ENCODE measurements at places on chromosomes 7 and 10.

- peak; percentile 58 for DNase-seq
Measured at GRCh38 chr7:112422842-112423496, 27.3 kb upstream of the IFRD1 start.

GRCh38 chr7:30465046-30465810 lies 13.4 kb downstream of the NOD1 start:
- peak; percentile 11 for DNase-seq

GRCh38 chr10:119407254-119407777 lies 135.2 kb downstream of the RGS10 start:
- no peak for DNase-seq

GRCh38 chr7:77352665-77353406 lies 63.3 kb downstream of the GSAP start:
- no peak for DNase-seq

DNA sequence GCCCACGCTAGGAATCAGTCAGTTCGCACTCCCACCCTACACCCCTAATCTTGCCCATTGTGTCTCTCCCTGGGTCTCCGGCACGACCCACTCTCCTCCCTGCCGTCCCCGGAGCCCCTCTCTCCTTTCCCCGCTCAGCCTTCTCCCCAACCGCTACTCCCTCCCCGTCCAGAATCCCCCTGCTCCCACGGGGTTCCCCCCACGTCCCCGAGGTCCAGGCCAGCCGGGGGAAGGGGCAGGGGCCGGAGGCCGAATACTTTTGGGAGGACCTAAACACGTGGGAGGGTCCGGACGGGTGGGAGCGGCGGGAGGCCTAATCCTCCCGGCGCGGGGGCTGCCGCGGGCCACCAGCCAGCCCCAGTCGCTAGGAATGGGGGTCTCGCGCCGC lies 560 bp downstream of the RARRES2 start:
- DNase-seq, result no peak

DNA sequence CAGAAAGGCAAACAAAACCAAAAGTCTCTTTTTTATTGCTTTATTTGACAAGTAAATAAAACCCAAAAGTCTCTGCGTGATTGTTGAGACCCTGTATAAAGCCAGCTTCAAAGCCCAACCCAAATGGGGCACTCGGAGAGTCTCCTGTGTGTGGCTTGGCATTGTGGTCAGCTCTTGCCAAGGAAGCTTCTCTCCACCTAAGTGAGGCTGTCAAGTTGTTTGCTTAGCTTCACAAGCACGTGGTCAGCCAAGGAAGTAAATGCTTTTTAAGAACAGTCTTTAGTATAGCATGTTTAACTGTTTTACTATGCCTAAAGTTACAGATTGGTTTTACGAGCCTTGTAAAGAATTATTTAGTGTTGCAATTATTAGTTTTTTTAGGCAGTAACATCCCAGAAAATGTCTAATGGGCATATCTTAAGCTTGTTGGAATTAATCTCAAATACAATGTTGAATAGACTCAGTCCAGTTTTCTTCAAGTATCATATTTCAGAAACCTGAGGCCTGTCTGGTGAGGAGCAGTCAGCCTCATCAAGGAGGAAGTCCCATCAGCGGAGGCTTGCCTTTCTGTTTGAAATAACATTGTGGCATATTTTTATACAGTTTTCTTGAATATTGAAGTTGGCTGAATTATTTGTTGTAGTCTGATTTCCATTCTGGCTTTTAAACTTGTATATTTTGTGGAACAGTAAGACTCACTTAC lies 144.3 kb downstream of the ANKRD30A start:
- DNase-seq, result no peak

DNA sequence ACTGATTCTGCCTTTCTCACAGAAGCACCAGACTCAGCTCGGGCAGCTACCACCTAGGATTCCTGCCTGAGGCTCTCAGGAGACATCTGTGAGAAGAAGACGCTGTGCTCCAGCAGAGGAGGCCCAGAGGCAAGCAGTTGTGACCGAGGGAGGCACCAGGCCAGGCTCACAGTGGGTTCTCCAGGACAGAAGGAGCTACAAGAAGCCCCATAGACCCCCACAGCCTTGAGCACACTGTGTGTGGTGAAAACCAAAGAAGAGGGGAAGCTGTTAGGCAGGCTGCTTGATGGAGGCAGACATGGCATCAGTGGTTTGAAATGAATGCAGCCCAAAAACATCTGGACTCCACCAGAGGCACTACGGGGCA lies 198.8 kb downstream of the GRID1 start:
- no peak for DNase-seq

DNA sequence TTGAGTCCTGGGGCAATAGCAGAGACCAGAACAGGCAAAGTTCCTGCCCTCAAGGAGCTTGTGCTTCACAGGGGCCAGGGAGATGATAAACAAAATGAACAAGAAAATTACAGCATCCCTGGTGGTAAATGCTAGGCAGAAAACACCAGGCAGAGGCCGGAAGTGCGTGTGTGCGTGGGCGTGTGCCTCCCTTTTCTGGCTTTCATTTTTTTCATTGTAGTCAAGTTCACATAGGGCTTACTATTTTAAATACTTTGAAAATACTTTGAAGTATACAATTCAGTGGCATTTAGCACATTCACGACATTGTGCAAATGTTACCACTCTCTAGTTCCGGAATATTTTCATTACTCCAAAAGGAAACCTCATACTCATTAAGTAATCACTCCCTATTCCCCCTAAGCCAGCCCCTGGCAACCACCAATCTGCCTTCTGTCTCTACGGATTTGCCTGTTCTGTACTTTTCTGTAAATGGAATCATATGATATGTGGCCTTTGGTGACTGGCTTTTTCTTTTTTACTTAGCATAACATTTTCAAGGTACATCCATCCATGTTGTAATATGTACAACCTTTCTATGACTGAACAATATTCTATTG lies 88.1 kb upstream of the PDCD4 start:
- DNase-seq, result peak; percentile 83

GRCh38 chr7:41977661-41978060 lies 259.3 kb downstream of the GLI3 start:
- DNase-seq, result no peak

GRCh38 chr10:113463083-113463482 lies 89.8 kb upstream of the HABP2 start:
- DNase-seq, result no peak

- DNase-seq, result no peak
Measured at GRCh38 chr7:80386686-80387085, 125.2 kb downstream of the GNAT3 start.

- DNase-seq, result no peak
Measured at GRCh38 chr10:27038168-27038567, 62.1 kb downstream of the ANKRD26 start.

- peak; percentile 33 for DNase-seq
Measured at GRCh38 chr10:12541446-12542067, 192.2 kb downstream of the CAMK1D start.

DNA sequence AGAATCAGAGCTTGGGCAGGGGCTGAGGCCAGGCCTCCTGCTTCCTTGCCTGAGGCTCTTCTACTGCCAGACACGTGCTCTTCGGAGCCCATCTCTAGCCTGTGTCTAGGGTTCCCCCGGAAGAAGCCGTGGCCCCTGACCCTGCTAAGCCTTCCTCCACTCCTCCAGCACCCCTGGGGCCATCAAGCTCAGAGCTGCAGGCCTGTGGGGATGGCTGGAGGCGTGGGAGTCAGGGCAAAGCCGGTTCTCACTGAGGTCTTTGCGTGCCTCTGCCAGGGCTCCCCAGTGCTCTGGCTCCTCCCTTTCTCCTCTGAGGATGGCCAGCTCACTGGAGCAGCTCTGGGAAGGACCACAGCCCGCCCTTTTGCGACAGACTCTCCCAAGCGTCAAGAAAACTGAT lies 34.4 kb downstream of the GHRHR start:
- DNase-seq, result no peak

- no peak for DNase-seq
Measured at GRCh38 chr10:63628526-63629362, 107.5 kb downstream of the REEP3 start.

GRCh38 chr10:71726580-71727104 lies 7.1 kb upstream of the C10orf105 start:
- no peak for DNase-seq

DNA sequence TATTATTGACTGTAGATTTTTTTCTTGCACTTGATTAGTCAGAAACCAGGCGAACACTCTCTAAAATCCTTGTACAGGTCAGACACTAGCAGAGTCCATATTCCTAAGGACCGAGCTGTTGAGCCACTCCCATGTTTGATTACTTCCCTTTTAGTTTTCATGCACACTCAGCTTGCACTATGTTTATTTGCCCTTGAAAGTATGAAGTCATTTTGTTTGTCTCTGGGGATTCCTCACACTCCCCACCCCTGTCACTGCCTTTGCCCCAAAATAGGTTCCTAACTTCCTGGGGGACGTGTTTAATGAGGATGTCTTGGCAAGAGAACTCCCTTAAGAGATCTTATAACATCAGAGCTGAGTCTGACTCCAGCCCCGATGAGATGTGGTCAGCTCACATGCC lies 182.1 kb downstream of the EVX1 start:
- DNase-seq, result no peak

DNA sequence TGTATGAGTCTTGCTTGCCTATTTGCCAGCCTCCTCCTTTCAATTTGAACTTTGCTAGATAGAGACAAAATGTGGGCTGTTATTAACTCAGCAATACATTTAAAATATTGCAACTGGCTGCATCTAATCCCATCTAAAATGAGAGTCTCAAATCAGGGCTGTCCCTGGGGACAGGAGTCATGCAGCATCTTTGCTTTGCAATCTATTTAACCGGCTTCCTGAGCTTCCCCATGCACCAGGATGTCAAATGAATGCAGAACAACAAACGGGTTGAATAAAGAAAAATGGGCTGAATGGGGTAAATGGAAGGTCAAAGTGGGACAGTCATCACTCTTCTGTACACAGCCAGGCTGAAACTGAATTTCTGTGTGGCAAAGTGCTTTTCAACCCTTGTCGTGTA lies 89.2 kb downstream of the AOAH start:
- no peak for DNase-seq

DNA sequence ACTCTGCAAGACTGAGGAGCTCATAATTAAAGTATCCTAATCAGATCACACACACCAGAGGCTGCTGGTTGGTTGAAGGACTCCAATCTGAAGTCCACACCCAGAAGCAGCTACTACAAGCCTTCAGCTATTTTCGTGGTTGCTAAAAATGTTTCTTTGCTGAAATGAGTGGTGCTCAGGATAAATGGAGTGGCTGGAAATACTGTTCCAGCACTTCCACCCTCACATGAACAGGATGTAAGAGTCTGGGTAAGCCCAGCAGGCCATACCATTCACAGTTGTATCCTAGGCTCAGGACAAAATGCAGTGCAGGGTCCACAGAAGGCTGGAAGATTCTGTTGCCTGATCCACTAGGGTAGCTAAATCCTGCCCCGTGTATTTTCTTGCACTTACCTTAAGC lies 34.1 kb downstream of the AFAP1L2 start:
- DNase-seq, result no peak
